NT2/D1 (cell line): ENCODE measurements at places on chromosomes 11 and 22.

- no peak for DNase-seq
Observed at GRCh38 chr11:61911701-61912529, 5.5 kb downstream of the RAB3IL1 start.

DNA sequence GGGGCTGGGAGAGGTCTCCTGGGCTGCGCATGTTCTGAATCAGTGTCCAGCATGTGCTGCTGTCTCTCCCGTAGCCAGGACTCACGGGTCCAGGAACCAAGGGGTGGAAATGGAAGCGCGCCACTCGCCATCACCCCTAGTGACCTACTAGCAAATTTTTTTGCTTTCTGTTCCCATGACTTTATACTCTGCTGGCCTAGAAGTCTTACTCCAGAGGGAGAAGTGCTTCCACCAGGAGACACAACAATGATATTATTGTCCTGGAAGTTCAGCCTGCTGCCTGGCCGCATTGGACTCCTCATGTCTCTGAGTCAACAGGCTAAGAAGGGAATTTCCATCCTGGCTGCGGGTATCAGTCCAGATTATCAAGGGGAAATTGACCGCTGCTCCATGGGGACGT, 729.7 kb downstream of the BRD1 start:
- no peak for DNase-seq

- no peak for DNase-seq
Observed at GRCh38 chr11:110305169-110306018, 9.0 kb upstream of the RDX start.

GRCh38 chr11:1888811-1889210, 2.9 kb downstream of the PRR33 start:
- DNase-seq: no peak

- DNase-seq: no peak
Observed at GRCh38 chr22:50010676-50011446, 1.7 kb downstream of the IL17REL start.

DNA sequence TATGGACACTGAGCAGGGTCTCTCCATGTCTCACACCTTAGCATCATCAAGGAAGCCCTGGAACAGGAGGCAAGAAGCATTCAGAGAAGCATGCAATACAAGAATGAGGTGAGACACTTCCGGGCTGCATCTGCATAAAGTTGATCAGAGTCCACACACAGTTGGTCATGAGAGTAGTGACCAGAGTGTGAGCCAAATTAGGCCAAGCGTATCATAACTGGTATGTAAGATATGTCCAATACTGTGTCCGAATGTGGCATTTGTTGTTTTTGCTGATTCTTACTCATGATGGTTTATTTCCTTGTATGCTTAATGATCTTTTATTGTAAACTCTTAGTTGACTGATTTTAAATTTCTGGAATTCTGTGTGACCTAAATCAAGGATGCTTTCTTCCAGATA, 315.7 kb downstream of the INSC start:
- DNase-seq: no peak

GRCh38 chr11:17296852-17297559, 20.5 kb downstream of the NUCB2 start:
- DNase-seq: no peak

GRCh38 chr22:27488456-27489177, 312.9 kb downstream of the MN1 start:
- DNase-seq: no peak

- no peak for DNase-seq
Observed at GRCh38 chr22:30044881-30045493, 35.3 kb upstream of the HORMAD2 start.

- no peak for DNase-seq
Observed at GRCh38 chr11:67646535-67647336, 3.8 kb downstream of the ACY3 start.

DNA sequence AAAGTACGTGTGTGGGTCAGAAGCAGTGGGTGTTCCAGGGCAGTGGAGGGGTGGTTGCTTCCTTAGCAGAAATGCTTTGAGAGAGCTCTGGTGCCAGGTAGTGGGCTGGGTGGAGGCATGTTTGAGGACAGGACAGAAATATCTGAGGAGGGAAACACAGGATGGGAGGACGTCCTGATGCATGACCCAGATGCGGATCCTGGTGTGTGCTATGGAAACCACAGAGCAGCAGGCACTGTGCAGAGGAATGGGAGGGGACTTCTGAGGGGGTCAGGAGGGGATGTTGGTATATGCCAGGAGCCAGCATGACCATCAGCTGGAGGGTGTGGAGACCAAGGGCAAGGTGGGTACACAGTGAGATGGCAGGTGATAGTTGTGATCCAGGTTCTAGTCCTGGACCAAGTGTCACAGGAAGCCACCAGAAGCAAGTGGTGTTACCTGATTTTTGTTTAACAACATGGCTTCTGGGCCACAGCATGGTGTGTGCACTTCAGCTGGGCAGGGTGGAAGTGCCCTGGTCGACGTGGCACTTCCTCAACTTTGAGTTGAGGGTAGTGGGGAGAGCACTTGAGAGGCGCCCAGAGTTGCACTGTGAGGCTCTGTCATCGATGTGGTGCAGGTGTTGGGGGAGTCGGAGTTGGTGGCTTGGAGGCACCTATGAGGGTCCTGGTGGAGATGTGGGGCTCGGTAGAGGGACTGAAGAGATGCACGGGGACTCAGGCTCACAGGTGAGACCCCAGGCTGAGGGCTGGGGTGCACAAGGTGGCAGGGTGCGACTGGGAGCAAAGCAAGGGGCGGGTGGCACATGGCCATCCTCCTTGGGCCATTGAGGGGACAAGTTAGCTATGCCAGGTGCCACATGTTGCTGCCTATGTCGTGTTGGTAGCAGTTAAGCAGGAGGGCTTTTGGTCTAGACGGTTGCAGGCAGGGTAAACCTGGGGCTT, 7.5 kb downstream of the DGCR8 start:
- DNase-seq: no peak

- no peak for DNase-seq
Observed at GRCh38 chr11:6225896-6226295, 8.5 kb downstream of the FHIP1B start.

- DNase-seq: no peak
Observed at GRCh38 chr11:83072350-83073242, 899 bp upstream of the RAB30 start.

DNA sequence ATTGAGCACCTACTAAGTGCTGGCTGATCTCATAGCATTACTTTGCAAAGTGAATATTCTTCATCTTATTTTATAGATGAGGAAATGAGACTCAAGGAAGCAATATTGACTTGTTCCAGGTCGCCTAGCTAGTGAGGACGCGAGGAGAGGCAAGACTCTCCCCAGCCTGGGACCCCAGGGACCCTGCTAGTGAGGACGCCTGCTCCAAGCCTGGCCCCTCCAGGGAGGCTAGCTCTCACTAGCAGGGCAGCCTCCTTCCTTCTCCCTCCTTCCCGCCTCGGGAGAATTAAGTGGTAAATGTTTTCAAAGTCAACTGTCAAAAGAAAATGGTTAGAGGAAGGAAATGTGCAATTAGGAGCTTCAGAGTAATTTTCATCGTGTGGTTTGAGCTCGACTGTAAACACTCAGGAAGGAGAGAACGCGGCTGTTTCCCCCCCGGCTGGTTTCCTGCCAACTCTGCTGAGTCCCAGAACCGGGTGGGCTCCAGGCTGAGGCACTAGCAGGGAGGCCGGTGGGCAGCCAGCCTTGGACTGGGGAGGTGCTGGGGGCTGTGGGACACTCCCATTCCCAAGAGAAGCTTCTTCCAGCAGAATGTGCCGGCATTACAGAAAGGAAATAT, 17.9 kb downstream of the MYEOV start:
- no peak for DNase-seq

- peak; percentile 67 for DNase-seq
Observed at GRCh38 chr11:13955971-13956421, 6.5 kb upstream of the SPON1 start.

DNA sequence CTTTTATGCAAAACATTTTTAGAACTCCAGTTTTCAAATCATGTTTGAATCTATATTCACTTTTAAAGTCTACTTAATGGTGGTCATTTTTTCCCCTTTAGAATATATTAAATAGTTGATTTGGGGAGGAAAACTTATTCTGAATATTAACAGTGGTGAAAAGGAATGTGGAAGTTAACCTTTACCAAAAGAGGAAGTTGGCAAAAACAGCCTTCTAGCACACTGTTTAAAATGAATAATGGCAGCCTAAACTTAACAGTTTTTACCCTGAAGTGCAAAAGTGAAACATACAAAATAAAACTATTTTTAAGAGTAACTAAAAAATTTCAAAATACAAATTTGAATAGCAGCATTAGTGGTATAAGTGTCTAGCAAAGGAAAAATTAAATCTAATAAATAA, 86.4 kb downstream of the GRK3 start:
- DNase-seq: no peak

DNA sequence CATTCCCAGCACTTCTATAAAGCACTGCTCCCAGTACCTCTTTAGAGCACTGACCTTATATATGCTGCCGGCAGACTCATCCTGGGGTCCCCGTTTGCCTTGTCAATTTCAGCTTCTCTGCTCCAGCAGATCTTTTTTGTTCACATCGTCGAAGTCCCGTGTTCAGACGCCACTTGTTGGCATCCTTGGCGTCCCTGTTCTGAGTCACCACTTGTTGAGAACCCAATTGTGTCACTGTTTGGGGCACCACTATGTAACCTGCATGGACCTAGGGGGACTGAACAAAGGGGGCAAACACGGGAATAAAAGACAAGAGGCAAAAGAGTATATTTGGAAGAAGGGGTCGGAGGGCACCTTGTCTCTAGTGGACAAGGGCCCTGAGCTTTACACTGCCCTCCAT, 25.5 kb downstream of the OR10A6 start:
- no peak for DNase-seq

GRCh38 chr11:61042961-61043540, 59.2 kb upstream of the CD5 start:
- DNase-seq: no peak

DNA sequence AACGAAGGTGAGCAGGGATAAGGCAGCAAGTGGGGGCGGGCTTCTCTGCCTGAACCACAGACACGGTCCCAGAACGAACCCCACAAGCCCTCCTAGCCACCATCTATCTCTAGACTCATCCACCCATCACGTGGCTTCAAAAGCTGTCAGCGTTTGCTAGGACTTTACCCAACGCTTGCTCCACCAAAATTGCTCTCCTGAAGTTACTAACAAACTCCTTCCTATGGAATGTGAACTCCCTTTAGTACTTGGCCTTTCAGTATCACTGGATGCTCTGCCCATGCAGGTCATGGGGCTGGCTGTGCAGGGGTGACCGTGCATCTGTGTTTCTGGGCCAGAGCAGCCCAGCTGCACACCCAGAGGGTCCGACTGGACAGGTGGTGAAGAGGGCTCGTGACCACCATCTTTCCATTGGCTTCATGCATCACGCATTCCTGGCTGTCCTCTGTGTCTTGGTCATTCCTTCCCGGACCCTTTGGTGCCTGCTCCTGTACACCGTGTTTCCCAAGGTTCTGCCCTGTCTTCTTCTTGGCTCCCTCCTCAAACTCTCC, 85.1 kb downstream of the MYO7A start:
- DNase-seq: no peak

DNA sequence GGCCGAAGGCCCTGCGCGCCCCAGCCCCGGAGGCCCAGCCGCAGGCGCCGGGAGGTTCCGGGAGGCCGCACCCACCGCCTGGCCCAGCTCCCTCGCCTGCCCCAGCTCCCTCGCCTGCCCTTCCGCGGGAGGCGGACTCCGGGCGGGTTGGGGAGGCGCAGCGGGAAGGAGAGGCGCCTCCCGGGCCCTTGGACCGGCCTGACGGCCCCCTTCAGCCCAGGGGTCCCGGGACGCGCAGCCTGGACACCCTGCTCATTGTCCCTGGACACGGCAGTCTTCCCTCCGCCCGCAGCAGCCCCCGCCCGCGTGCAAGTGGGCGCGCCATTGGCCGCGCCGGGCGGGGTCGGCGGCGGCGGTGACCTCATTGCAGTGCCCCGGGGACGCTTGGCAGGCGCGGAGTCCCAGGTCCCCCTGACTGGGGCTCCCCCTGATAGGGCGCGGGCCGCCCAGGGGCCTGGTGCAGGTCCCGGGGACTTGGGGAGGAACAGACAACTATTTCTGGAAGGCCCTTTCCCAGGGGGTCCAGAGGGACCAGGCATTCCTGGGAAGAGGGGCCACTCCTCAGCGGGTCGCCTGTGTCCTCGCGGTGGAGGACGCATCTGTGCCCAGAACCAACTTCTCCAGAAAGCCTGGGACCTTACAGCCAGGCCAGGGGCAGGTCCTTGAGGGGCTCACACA, 501 bp downstream of the CD151 start:
- no peak for DNase-seq

- no peak for DNase-seq
Observed at GRCh38 chr11:3111466-3111865, 53.6 kb downstream of the OSBPL5 start.

DNA sequence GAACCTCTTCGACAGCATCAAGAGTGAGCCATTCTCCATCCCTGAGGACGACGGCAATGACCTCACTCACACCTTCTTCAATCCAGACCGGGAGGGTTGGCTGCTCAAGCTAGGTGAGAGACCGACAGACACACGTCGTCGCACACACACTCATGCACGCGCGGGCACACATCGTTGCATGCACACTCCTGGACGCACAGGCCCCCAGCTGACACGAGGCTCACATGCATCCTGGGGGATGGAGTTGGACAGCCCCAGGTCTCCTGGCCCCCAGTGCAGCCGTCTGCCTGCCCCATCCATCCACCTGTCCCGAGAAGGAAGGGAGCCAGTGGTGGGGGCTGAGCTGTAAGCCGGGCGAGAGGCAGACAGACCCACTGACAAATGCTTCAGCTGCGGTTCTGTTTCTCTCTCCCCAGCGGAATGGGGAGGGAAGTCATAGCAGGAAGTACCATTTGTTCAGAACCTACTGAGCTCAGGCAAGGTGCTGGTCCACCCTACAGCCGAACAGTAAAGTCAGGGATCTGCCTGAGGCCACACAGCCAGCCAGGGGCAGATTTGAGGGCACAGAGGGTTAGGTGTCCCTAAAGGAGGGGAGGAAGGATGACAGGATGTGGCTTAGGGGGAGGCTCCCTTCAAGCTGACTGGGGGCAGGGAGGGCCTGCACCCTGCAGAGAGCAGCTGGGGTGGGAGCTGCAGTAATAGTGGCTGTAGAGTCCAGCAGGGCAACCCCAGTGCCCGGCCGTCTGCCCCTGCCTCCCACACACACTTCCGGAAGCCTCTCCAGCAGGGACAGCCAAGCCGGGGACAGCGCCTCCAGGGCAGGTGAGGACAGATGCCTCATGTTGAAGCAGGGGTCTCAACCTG, 27.1 kb downstream of the CYTH4 start:
- no peak for DNase-seq

- DNase-seq: no peak
Observed at GRCh38 chr22:43018615-43019014, 3.7 kb upstream of the PACSIN2 start.

DNA sequence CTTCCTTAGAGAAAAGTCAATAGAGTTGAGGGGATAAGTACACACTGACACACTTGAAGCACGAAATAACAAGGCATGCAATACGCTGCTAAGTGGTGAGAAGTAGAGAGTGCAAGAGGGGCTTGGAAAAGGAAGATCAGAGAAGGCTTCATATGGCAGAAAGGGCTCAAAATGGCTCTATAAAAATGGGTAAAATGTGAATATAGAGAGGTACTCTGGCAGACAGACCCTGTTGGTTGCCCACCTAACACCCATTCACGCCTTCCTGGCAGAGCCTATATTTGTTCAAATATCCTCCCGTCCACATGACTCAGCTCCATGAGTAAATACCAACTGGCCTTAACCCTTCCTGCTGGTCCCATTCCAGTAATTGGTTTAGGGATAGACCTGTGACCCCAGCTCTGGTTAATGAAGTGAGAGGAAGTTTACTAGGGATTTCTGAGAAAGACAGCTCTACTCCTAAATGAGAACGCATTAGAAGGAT, 38.9 kb upstream of the CCDC34 start:
- DNase-seq: no peak
